Stimulated activated CD8-positive, alpha-beta memory T cell treated with anti-CD3 and anti-CD28 coated beads, Interleukin-12 subunit alpha, Interleukin-12 subunit beta, amount 100 ng/mL, for 4 hours (primary cell): ENCODE measurements at places on chromosomes 2 and 18.

- DNase-seq: no peak
Measured at GRCh38 chr2:134232461-134232860, 21.4 kb upstream of the MGAT5 start.

DNA sequence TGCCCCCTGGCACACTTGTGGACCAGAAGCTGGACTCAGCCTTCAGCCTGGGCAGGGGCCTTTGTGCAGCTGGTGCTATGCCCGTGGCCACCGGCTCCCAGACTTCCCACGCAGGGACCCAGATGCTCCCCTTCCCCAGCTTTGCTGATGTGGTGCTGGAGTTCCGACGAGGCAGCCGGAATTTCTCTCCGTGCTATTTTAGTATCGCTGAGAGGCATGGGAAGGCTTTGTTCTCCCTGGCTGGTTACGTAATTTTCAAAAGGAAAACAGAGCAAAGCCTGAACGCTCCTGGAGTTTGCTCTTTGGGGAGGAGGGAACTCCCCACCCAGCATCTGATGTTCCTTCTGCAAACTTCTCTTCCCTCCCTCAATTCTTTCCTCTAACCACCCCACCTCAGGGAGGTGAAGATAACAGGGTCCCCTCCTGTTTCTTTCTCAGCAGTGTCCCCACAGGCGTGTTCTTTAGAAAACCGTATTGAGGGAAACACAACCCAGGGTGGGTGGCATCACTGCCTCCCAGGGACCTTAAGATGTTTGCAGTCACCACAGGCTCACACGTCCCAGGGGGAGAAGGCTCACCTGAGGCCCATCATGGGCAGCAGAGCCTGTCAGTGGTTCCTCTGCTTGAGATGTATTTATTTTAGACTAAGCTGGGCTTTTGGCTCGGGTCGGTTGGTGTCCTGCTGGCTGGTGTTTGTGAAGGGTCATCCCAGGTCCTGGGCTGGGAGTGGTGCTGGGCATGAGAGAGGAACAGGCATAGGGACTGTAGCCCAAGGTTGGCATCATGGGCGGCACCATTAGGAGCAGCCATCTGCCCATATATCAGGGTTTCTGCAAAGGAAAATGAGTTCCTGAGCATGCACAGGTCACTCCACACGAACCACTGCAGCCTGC lies 95.0 kb downstream of the MAPK4 start:
- DNase-seq: no peak

DNA sequence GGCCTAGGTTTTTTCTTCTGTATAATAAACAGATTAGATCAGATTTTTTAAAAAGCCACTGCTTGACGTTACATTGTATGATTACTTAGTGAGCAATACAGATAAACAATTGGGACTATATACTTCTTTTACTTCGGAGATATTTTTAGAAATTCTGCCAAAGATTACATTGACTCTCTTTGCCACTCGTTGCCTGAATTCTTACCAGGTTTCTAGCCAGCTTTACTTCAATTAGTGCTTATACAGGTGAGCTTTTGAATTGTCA lies 156.6 kb downstream of the HAUS1 start:
- no peak for DNase-seq

DNA sequence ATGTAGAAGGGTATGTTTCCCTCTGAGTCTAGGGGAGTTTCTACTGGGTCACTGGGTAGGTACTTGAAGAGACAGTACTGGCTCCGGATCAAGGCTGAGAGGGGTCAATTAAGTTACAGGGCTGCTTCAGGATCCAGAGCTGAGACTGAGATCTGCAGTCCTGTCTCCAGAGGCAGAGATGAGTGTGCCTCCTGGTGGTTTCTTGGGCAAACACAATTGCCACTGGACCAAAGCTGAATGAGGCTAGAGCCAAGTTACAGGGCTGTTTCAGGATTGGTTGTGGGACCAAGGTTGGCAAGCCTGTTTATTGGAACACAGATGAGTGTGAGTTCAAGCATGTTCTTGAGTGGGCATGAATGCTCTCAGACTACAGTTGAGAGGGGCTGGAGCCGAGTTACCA lies 157.9 kb downstream of the ADCYAP1 start:
- no peak for DNase-seq

- no peak for DNase-seq
Measured at GRCh38 chr2:120767486-120768005, 31.9 kb downstream of the GLI2 start.

- DNase-seq: no peak
Measured at GRCh38 chr2:46200100-46200690, 97.0 kb upstream of the EPAS1 start.

DNA sequence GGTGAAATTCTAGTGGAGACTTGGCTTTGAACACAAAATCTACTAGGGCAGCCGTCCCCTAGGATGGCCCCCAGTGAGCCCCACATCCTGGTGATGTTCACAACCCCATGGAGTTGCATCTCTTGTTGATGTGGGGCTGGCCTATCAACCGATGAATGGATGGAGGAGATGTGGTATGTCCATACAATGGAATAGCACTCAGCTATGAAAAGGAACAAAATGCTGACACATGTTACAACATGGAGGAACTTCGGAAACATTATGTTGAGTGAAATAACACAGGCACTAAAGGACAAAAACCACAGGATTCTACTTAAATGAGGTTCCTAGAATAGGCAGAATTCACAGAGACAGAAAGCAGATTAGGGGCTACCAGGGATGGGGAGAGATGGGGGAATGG lies 80.1 kb upstream of the ASAP2 start:
- DNase-seq: no peak

DNA sequence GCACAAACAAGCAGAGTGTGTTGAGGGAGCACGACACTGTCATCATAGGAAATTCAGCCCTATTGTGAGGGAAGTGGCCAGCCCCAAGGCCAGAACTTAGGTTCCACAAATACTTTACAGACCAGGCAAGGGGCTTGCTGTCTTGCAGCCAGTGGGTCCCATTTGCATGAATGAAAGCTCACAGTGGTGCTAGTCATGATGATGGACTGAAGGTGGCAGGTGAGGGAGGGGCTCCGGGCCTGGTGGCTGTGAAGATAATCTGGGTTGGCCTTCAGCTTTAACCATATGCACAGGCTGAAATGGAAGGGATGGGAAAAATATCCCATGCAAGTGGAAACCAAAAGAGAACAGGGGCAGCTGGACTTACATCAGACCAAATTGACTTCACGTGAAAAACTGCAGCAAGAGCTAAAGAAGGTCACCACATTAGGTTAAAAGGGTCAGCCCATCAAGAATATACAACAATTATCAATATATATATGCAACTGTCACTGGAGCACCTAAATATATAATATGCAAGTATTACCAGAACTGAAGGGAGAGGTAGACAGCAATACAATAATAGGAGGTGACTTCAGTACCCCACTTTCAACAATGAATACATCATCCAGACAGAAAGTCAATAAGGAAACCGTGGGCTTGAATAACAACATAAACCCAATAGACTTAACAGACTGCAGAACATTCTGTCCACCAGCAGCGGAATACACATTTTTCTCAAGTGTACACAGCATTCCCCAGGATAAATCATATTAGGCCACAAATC lies 39.6 kb downstream of the DCDC2C start:
- DNase-seq: no peak

DNA sequence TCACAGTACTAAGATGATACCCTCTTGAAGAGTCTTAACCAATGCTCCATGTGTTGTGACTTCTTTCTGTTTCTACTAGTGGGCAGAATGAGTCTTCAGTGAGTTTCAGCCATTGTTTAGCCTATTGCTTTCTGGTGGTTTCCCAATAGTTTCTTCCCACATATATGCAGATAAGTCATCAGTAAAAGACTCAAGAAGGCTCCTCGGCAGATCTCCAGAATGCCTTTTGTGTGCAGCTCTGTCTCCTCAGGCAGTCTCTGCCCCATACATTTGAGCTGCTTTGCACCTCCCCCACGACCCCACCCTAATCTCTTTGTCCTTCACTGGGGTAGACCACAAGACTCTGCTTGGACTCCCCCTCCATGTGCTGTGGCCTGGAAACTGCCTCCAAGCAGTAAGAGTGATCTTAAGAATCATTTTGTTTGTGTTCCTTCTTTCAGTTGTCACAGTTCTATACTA lies 71.6 kb upstream of the CHRNA1 start:
- DNase-seq: no peak

DNA sequence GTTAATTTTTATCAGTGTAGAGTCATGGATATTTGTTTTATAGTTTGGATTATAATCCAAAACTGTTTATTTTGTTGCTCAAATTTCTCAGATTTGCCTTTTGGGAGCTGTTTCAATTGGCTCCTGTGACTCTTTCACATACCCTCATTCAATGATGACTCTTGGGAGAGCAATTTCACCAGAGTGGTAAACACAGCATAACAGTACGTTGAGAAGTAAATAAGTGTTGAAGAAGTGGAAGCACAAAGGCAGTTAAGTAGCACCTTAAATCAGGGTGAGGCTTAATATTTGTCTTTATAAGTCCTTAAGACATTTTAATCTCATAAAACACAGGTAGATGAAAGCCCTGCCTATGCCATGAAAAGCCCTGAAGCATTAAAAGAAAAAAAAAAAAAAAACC lies 17.1 kb upstream of the SLC39A10 start:
- DNase-seq: no peak

GRCh38 chr2:201806442-201807170 lies at the start of gene CDK15:
Gene CDK15 (plus strand): TSS chr2:201806537. CDS start chr2:201806665, 128 bp downstream.
- no peak for DNase-seq

- no peak for DNase-seq
Measured at GRCh38 chr2:139156730-139157129, 376.5 kb upstream of the NXPH2 start.

GRCh38 chr2:240956935-240957655 lies 41.3 kb upstream of the SNED1 start:
- DNase-seq: no peak

DNA sequence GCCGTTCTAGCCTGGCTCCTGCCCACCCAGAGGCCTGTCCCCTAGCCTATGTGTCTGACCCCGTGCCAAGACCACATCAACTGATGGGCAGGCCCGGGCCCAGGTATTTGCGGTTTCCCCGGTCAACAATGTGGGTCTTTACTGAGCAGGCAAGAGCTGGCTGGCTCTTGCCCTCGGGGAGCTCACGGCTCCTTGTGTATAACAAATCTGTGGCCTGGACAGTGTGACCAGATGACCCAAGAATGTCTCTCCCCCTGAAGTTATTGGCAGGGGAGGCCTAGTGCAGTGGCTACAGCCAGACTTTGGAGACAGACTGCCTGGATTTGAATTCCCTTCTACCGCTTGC lies 179.6 kb downstream of the KLHL29 start:
- DNase-seq: no peak

- DNase-seq: no peak
Measured at GRCh38 chr2:142914507-142915313, 37.2 kb downstream of the KYNU start.

- DNase-seq: no peak
Measured at GRCh38 chr2:69798909-69799526, 30.4 kb upstream of the GMCL1 start.

GRCh38 chr18:22314420-22314819 lies 103.3 kb downstream of the CTAGE1 start:
- DNase-seq: no peak

- no peak for DNase-seq
Measured at GRCh38 chr2:43082111-43082894, 144.1 kb downstream of the ZFP36L2 start.

- DNase-seq: no peak
Measured at GRCh38 chr18:56248610-56249235, 389.7 kb downstream of the TXNL1 start.

DNA sequence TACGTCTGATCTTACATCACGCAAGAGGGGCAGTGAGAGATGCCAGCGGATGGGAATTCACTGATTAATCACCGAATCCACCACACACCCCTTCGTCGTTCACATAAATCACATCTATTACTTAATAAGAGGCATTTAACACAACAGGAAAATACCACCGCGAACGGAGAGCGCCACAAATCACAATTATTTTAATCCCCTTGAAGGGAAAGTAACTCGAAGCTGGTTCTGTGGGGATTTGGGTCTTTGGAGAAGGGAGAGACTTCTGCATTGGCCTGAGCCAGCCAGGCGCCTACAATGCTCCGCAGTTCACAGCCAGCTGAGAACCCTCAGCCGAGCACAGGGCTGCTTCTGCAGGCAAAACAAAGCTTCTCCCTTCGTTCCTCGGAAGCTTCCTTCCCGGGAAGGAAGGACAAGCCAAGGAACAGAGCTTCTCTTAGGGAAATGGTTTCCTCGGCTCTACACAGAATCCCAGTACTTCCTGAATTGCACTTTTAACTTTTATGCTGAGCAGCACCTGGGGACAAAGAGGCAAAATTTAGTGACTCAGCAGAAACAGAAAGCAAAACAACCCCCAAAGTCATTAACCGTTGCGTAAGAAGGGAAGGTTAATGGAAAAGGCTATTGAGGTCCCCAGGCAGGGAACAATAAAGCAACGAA lies at the start of gene LRP1B:
LRP1B (minus strand) TSS at position 7 of the 660 bp plus-strand sequence. CDS start 287 bp downstream, outside the sequence.
- no peak for DNase-seq

GRCh38 chr2:70964596-70965386 lies 13.6 kb upstream of the ANKRD53 start:
- DNase-seq: peak; percentile 70
